ENCODE measurements at places on chromosomes 11 and 22. TPM values are rescaled to one million over a fixed set of nuclear protein-coding genes. Genes with fewer than 3 reads are reported as not detected.

Gene MUC2
- not detected for total RNA-seq

Gene KRTAP5-11
- total RNA-seq = not detected

Gene SUSD2
- total RNA-seq = 0.26 TPM

Gene FREY1
- total RNA-seq = 0.58 TPM

Gene DRD2
- 0.32 TPM for total RNA-seq
